ENCODE measurements at places on chromosomes 2 and 18.

GRCh38 chr2:56801214-56801613 lies 617.4 kb downstream of the CCDC85A start:
- no peak for DNase-seq

GRCh38 chr18:7681298-7681697 lies 114.2 kb downstream of the PTPRM start:
- no peak for DNase-seq

DNA sequence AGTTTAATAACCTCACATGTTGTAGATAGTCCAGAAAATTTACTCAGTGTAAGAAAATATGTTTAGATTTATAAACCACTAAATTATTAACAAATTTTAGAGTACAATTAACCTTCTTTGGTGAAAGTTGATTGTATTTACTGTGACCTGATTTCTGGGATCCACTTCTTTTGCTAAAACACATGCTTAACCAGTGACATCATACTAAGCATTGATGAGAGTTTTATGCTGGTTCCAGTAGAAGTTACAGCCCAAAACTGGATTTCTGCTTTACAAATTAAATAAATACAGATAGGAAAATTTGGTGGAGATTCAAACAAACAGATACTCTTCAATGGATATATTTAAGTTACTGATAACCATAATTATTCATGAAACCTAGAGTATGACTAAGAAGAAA lies 40.9 kb downstream of the RBBP8 start:
- no peak for DNase-seq

DNA sequence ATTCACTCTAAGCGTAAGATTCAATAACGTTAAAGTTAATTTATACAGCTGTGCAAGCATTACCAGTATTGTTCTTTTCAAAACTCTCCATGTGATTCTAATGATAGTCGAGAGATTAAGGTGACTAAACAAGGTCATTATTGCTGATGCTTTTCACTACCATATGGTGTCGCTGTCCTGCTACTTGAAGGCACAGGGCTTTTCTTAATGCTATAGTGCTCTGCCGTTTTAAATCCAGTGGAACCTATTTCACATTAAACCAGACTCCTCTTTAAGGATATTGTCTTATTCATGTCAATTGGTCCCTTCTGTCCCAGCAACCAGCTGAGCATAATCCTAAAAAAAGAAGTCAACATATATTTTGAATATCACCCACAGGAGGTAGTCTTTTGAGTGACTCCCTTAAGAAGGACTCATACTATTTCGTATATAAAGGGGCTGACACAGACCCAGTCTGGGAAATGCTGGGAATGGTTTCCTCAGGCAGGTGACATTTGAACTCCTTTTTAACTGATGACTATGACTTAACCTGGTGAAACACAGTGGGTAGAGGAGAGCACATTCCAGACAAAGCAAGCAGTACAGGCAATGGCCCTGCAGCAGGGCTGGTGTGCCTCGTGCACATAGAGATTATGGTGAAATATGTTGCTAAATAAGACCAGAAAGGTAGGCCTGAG lies 53.9 kb upstream of the CYTIP start:
- DNase-seq: no peak
